ENCODE measurements at places on chromosomes 11 and 22.

DNA sequence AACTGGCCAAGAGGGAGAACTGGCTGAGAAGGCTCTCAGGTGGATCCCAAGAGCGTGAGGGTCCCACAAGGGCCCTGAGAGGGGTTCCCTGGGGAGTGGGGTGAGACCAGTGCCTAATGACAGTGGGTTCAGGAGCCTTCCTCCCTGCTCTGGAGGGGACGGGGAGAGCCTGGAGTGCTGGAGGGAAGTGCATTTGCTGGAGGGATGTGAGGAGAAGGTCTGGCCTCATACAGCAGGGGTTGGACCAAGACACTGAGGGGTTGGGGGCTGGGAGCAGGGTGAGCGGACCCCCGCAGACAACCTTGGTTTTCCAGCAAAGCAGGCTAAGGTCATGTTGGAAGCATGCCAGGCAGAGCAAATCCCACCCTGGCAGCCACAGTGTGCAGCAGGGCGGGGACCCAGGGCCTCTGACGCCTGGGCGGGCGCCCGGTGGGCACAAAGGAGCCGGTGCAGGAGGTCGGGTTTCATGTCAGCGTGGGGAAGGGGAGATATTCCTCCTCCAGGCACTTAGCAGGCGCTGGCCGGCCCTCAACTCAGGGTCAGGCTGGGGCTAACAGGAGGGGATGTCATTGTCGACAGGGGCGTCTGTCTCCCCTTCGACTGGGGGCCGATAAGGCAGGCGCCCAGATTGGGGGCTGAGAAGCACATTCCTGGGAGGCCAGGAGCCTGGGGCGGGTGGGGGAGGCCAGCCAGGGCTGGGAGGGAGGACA is 3.1 kb upstream of the DERL3 start:
- no peak for DNase-seq

GRCh38 chr11:96054870-96055705 is 131.2 kb upstream of the MTMR2 start:
- peak; percentile 36 for DNase-seq

DNA sequence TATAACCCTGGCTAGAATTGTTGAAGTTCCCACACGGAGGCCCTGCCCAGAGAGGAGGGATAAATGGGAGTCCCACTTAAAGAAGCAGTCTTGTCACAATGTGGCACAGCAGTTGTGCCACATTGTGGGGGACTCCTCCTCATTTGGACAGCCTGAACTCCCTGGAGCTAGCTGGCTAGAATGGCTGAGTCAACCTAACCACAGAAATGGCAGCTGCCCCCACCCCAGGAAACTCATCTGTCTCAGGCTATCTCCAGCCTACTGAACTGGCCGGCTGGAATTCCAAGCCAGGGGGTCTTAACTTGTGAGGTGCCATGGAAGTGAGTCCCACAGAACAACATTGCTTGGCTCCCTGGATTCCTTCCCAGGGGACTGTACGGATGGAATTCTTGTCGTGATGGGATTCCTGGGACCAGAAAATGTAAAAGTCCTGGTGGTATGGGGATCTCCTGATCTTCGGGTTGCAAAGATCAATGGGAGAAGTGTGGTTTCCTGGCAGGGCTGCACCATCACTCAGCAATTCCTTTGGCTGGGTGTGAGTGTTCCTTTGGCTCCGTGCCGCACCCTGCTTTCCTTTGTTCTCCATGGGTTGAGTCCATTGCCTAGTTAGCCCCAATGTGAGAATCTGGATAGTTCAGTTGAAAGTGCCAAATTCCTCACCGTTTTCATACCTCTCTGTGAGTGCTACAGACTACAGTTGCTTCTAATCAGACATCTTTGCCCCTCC is 791.2 kb upstream of the FAT3 start:
- DNase-seq, result no peak

DNA sequence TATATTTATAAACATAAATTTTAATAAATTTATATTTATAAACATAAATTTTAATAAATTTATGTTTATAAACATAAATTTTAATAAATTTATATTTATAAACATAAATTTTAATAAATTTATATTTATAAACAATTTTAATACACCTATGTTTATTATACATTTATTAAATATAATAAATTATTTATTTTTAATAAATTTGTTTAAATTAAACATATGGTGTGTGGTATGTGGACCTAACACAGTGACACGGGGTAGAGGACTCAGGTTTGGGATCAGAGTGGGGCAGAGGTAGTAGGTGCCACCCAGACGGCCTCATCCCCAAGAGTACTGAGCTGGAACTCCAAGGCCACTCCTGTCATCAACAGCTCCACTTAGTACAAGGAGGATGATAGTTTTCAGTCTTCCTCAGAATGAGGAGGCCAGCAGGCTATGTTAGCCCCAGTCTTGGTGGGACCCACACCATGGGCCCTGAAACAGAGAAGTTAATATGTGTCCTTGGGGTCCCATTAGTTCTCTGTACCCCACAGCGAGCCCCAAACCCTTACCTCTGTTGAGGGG is 46.7 kb upstream of the BID start:
- DNase-seq, result no peak

GRCh38 chr22:40506762-40507161 is 129.8 kb downstream of the MRTFA start:
- no peak for DNase-seq

- DNase-seq, result no peak
Observed at GRCh38 chr11:10155793-10156490, 138.1 kb downstream of the SBF2 start.

Measured in iPS-NIHi11 (cell line).